ENCODE measurements at places on chromosomes 5 and 9.

GRCh38 chr9:76690973-76691370 is 73.3 kb upstream of the PCA3 start:
- no peak for DNase-seq

DNA sequence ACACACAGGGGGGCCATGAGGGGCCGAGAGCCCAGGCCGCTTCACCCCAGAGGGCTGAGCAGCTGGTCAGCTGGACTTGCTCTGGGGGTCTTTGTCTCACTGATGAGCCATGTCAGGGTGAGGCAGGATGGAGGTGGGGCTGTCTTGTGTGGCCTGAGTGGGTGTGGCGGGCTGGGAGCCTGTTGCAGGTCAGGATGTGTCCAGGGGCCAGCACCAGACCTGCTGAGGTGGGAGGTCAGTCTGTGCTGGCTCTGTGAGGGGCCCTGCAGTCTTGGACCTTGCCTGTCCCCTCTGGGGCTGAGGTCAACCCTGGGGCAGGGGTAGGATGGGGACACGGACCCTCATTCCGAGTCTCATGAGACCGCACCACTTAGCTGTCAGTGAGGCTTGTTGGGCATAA is 56.9 kb downstream of the RXRA start:
- no peak for DNase-seq

GRCh38 chr5:151682240-151682639 is 4.5 kb downstream of the SPARC start:
- DNase-seq: no peak

DNA sequence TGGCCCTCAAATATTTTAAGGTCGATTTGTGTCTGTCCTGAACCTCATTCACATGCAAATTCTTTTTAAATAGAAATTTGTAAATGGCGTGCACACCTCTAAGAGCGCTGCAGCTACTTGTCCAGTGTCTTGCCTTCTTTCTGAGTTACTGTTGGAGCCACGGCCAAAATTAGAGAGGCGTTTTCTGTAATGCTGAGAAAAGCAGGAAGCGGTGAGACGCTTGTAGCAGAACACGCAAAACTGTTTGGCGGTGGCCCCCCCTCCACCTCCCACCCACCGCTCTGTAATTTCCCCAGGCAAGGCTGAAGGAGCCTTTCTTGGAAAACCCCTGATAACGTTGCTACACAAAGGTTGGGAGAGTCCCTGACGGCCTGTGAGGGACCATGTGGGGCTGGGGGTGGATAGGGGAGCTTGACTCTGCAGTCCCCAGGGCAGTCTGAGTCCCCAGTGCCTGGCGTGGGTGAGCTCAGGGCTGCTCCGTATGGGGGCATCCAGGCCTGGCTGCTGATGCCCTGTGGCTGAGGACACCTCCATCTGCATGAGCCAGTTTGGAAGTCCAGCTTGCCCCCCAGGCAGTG is 96.5 kb downstream of the GADD45G start:
- DNase-seq: no peak

DNA sequence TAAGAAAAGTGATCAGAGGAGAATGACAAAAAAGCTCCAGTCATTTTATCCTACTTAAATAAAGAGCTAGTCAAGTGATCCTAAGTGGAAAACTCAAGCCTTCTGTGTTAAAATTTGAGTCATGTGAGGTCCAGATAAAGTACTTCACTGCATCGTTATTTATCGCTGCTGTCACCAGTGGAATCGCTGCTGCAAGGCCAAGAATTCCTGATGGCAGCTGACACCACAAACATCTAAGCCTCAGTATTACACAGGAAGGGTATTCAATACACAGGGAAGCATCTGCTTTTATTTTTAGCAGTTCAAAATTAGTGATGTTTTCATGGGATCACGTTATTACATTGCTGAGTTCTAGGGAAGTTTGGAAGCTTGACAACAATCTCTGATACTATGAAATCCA is 190.3 kb downstream of the GOLPH3 start:
- no peak for DNase-seq

DNA sequence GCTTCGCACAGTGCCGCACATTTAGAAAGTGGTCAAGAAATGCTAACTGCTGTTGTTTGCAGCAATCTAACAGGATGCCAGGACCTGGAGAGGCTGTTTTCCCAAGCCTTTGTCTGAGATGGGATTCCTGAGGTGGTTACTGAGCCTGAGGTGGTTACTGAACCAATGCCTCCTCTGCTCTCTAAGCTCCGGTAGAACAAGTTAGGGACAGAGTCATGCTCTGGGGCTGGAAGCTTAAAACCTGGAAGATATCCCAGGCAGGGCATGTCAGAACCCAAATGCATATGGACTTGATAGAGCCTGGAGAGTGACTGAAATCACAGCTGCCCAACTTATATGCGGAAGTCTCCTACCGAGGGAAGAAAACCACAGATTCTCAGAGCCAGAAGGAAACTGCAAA is 46.5 kb upstream of the FAT2 start:
- no peak for DNase-seq

GRCh38 chr5:17730421-17730820 is 96.2 kb downstream of the TAF11L14 start:
- DNase-seq: no peak

- no peak for DNase-seq
Measured at GRCh38 chr5:151144922-151145321, 12.7 kb downstream of the ANXA6 start.

GRCh38 chr5:16902846-16903245 is 33.2 kb downstream of the MYO10 start:
- DNase-seq: no peak

DNA sequence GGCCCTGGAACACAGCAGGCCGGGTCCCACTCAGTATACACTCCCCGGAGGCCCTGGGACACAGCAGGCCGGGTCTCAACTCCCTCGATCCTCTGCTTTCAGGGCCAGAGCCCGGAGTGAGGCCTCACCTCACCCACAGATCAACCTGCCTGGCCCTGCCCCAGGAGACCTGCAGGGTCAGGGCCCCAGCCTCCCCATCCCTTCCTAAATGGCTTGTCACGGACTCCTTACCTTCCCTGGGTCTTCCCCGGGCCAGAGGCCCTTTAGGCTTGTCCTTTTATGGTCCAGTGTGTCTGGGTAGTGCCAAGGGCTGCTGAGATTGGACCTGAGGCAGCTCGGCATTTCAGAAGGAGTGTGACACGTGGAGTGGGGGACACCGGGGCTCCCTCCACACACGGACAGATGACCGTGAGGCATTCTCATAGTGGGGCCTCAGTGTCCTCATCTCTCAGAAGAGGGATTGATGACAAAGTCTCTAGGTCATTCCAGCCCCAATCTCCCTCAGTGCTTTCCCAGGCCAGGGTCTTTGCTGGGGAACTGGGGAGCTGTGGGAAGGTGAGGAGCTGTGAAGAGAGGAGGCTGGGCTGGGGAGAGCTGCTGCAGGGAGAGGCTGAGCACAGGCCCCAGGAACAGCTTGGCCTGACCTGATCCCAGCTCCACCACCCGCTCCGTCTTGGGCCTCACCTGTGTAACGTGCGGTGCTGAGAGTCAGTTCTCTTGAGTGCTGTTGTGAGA is 18.0 kb upstream of the PLEKHG4B start:
- no peak for DNase-seq

DNA sequence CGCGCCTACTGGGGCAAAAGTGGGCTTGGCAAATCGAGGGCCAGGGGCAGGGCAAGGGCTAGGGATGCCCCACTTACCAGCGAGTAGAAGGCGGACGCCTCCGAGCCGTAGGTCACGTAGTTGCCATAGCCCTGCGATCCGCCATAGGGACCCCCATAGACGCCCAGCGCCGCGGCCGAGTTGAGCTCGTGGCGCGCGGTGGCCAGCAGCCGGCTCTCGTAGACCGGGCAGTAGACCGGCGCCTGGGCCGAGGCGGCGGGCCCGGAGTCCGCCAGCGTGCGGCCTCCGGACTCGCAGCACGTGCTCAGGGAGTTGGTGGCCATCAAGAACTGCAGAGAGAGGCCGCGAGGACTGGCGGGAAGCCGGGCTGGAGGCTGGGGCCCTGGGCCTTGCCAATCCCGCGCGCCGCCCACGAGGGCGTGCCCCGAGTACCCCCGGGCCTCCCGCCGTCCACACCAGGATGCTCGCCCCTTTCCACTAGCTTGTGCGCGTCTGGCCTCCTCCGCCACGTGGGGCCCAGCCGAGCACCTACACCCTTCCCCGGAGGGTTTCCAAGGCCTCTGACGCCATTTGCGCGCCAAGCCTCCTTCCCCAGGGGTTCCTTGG is 891 bp downstream of the IRX4 start:
- DNase-seq: no peak

GRCh38 chr9:89899573-89899972 is 294.8 kb downstream of the GADD45G start:
- no peak for DNase-seq

DNA sequence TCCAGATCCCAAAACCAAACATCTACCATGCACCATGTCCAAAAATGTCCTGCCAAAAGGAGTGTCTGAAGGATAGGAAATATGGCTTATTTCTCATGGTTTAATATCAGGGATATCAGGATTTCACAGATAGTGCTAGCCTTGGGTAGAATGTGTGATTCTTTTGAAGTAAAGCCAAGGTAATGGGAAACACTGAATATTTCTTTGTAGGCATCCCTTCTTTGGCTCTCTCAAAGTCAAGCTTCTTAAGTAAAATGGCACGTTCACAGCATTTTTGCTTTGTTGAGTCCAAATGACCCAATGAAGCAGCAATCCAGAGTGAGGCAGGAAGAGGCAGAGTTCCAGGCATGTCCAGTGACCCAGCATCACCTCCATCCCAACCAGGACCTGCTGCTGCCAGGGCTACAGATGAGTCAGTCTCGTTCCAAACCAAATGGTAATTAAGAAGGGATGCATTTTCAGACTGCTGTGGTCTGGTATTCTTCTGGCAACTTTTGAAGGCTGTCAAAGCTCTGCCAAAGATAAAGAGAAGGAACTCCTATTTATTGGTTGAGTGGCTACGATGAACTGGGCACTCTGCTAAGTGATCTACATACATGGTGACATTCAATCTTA is 678.8 kb upstream of the KLF4 start:
- DNase-seq: no peak

GRCh38 chr9:87739546-87739945 is 13.6 kb downstream of the CTSL start:
- DNase-seq: no peak

- no peak for DNase-seq
Measured at GRCh38 chr5:16350816-16351215, 114.8 kb downstream of the ZNF622 start.

GRCh38 chr5:170315154-170315553 is 17.6 kb upstream of the LCP2 start:
- DNase-seq: no peak

DNA sequence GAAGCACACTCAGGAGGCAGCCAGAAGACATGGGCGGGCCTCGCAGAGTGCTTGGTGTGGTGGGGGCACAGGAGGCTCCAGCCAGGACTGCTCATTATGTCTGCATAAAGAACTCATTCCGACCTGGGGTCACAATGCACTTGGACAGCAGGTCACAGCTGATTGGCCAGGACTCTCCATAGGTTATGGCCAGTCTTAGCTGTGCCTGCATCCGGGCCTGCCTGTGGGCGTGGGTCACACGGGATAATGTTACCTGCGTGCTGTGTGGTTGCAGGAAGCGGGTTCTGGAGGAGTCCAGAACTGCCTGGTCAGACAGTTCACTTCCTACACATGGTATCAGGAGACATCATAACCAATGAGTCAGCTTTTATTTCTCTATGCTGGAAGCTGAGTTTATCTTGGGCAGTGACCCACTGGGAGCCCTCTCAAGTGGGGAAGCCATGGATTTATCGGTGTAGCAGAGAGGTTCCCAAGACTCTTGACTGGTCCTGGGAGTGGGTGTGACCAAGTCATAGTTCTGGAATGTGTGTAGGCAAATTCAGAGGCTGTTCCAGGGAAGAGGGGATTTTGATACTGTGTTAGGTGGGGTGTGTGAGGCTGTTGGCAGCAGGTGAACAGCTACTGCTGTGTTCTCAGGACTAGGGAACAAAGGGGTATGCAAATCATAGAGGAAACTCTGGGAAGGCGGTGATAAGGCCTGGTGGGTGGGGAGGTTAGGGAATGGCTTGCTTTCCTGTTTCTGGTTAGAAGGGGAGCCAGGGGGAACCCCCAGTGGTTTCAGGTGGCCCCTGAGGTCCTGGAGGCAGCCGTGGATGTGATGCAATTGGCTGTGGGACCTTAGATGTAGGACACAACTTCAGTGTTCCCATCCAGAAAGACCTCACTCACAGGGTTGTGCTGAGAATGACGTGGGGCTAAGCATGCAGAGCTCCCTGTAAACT is 51.3 kb downstream of the ARHGEF37 start:
- DNase-seq: no peak

- no peak for DNase-seq
Measured at GRCh38 chr9:3908731-3909130, 382.9 kb upstream of the RFX3 start.

DNA sequence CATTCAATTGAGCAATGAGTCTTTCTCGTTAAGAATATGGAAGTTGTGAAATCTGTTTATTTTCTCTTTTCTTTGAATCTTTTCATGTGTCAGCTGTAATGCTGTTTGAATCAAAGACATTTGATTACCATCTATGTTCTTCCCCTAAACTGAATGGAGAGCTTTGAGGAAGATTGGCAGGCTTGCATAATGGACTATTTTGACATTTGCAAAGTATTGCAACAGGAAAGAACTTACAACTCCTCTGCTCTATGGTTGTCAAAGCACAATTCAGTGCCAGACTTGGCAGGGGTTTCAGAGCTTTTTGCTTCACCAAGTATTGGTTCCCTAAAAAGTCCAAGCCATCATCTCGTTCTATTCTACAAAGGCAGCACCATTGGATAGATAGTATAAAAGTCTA is 549.0 kb upstream of the NUDT12 start:
- DNase-seq: no peak

DNA sequence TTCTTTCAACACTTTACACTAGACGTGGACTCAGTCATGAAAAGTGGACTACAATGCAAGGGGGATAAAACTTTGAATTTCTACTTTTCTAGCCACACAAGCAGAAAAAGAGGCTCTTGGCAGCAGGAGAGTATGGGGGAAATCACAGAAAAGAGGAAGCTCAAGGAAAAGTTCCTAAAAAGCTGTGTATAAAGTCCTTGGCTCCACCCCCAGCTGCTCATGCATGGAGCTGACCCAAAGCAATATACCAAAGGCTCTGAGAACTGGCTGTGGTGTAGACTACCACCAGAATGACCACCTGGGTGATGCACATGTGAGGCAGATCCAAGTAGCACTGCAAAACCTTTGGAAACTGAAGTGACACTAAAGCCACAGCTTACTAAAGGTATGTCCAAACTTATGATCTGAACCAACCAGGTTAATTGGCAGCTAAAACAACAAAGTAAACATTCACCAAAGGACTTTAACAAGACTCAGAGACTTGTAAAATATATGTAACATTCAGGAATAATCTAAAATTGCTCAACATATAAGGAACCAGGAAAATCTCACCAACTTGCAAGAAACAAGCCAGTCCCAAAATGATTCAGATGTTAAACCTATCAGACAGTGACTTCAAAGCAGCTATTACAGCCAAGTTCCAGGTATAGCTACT is 55.5 kb upstream of the RASGRF2 start:
- no peak for DNase-seq

- DNase-seq: no peak
Measured at GRCh38 chr9:69571032-69571431, 101.1 kb downstream of the APBA1 start.

DNA sequence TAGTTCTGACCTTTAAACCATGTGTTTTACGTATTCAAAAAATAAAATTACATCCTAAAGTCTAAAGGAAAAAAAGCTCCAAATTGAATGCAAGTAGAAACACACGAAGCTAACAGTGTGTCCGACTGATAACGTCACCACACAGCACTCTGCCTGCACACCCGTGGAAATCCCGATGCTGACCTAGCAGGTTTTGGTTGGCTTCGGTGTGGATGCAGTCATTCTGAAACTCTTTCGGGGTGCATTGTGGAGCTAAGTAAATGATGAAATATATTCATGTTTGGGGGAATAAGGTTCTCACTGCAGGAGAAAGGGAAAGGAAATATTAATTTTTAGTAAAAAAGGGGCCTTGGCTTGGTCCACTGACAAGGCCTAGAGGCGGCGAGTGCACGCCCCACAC is 2.0 kb downstream of the RASGEF1C start:
- DNase-seq: no peak

All from SK-N-MC (cell line).